ENCODE measurements at places on chromosomes 11 and 22.
A peak's percentile ranks its signal among the peaks of the same experiment; 100 is the strongest.

DNA sequence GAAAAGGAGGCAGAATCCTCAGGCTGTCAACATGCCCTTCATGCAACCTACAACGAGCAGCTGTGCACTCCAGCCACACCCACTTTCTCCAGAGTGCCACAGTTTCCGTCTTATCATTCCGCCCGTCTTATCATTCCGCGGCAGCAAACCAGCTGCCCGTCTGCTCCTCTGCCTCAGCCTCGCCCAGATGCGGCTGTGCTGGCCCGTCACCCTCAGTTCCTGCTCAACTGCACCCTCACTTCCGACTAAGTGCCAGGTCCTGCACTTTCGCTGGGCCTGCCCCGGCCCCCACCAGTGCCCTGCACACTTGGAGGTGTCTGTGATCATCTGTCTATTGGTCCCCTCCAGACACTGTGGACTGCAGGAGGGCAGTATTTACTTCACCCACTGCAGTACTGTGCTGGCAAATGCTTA is 43.7 kb downstream of the MICAL3 start:
- DNase-seq, result peak; percentile 54

GRCh38 chr22:34055525-34056200 is 135.4 kb upstream of the LARGE1 start:
- DNase-seq, result no peak

- peak; percentile 81 for DNase-seq
These were observed 407.3 kb downstream of the TMEM135 start for GRCh38 chr11:87444993-87445392.

GRCh38 chr11:83449338-83449913 is 163.3 kb upstream of the CCDC90B start:
- DNase-seq, result peak; percentile 4
